ENCODE measurements at places on chromosomes 7 and 10.

- DNase-seq, result no peak
Observed at GRCh38 chr7:69062020-69062765, 536.1 kb upstream of the AUTS2 start.

DNA sequence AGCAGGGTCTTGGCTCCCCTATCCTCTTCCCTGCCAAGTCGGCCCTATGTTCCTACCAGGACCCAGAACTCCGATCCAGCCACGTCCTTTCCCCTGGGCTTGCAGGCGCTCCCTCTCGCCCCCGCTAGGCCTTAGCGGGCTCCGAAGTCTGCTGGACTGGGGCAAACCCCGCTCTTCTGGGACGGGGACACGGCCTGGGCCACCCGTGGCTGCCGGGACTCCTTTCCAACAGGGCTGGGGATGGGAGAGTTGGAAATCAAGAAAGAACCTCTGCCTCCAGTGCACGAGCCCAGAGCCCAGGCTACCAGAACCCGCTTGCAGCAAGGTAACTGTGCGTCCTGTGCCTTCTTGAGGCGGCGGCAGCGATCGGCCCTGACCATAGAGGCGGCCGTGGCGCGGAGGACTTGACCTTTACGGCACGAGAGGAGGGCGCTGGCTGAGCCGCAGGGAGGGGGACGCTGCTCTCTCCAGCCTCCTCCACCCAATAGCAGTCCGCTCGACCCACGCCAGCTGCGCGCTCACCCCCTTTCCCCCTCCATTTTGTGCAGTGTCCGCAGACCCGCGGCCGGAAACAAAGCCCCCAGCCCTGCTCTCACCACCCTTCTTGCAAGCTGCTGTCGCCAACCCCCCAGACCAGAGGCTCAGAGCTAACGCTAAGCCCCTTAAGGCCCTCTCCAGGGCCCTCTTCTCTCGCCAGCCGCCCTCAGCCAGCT, 7.0 kb upstream of the HOXA11 start:
- no peak for DNase-seq

DNA sequence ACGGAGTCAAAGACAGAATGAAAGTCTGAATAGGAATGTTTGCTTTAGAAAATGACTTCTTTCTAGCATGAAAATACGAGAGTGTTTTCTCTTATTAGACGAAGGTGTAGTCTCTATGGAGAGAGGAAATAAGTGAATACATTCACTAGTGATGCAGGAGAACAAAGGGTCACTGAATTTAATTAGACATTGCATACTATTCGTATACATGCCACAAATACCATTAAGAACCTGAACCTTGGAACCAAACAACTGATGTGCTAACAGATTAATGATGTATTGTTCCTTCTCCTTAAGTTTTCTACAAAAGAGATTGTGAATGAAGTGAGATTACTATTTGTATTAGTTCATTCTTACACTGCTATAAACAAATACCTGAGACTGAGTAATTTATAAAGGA, 10.3 kb downstream of the THAP5 start:
- no peak for DNase-seq

DNA sequence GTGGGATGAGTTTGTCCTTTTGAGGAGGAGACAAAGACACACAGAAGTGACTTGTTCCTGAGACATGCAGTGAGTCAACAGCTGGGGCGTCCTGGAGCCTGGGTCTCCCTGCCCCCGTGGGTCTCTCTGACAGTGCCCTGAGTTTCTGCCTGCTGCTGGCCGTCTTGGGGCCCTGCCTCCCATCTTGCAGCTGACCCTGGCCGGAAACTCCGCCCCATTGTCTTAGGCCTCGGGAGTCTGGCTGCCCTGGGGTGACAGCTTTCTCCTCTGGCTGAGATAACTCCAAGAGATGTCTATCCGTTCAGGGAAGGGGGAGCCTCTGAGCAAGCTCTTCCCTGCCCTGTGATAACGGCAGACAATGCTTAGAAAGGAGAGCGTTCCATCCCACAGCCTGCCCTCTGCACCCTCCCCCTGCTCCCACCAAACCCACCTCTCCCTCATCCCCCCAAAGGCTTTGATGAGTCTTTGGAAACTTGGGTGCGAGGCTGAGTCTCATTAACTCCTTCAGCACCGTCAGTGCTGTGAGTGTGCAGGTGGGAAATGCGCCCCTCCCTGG, 69.5 kb upstream of the PODXL start:
- no peak for DNase-seq

DNA sequence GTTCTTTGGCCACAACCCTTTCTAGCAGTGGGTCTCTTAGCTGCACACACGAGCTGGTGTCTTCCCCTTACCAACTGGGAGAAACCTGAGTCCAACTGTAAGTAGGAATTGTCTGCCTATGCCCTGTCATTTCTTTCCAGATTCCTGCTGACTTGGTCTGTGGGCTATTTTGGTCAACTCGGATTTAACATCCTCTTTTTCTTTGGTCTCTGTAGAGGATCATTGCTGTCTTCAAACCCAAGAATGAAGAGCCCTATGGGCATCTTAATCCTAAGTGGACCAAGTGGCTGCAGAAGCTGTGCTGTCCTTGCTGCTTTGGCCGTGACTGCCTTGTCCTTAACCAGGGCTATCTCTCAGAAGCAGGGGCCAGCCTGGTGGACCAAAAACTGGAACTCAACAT, 10.3 kb downstream of the PI4K2A start:
- no peak for DNase-seq

DNA sequence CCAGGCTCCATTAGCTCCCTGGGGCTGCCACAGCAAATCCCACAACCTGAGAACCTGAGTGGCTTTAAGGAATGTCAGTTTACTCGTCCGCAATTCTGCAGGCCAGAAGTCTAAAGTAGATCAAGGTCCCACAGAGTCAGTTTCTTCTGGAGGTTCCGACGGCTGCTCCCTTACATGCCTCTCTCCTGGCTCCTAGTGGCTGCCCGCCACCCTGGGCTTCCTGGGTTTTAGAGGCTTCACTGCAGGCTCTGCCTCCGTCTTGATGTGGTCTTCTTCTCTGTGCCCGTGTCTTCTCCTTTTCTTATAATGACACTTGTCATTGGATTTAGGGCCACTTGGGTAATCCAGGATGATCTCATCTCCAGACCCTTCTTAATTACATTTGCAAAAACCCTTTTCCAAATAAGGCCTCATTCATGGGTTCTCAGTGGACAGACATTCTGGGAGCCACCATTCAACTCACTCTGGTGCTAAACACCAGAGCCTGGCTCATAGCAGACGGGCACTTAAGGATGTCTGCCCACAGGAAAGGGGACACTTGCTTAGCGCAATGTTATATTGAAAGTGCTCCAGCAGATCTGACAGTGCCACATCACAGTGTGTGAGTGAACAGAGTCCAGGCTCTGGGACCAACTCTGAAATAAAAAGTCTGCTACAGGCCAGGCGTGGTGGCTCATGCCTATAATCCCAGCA, 77.6 kb downstream of the VWC2 start:
- DNase-seq, result no peak

- DNase-seq, result peak; percentile 37
Observed at GRCh38 chr7:114026486-114027089, 107.8 kb upstream of the PPP1R3A start.

DNA sequence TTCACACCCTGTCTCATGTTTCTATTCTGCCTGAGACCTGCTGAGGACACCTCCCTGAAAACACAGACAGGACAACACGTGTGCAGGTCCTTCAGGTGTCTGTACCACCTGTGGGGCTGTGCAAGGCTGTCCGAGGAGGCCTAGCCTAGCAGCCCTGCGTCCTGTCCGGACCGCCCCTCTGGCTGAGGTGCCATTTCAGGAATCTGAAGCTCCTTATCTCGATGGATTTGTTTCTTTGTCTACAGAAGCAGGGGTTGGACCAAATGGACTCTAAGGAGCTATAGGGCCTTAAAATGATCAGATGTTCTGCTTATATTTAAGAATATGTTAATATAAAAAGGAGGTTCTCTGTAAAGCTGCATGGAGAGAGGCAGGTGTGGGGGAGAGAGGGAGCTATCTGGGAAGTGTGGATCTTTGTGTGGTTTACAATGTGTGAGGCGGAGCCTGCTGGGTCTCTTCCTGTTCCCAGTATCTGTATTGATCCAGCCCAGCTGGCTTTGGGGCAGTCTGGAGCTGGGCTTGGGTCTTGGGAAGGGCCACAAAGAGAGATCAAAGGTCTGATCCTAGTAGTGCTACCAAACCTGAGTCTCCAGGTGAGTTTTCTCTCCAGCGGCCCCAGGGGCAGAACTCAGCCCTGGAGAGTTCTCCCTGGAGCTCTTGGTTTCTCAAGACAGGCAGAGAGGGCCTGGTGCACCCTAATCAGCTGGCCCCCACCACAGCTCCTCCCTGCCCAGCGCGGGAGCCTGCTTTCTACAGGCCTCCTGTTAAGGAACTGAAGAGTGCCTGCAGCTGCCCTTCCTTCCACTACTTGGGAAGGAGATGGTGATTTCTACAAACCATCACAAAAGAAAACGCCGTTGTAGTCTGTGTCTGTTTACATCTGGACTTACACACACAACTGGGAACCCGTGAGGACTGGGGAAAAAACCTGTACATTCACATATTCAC, 3.4 kb upstream of the MNX1 start:
- no peak for DNase-seq

DNA sequence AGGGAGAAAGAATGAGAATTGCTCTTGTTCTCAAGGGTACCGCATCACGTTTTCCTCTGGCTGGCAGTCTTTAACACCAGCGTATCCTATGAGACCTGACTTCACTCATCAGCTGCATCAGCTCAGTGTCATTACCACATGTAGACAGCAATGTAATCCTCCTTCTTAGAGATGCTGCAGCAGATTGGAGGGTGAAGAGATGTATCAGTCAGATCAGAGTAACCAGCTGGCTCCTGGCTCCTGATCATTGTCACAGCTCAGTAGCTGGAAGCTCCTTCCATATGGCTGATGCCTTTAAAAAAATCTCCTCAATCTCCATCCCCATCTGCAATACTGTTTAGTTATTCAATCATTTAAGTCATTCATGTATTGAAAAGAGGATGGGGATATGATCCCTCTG, 39.7 kb upstream of the EPHB6 start:
- DNase-seq, result no peak

GRCh38 chr7:137915266-137915665, 68.5 kb upstream of the DGKI start:
- DNase-seq, result no peak

GRCh38 chr10:129474642-129475041, 7.6 kb downstream of the MGMT start:
- DNase-seq, result no peak

DNA sequence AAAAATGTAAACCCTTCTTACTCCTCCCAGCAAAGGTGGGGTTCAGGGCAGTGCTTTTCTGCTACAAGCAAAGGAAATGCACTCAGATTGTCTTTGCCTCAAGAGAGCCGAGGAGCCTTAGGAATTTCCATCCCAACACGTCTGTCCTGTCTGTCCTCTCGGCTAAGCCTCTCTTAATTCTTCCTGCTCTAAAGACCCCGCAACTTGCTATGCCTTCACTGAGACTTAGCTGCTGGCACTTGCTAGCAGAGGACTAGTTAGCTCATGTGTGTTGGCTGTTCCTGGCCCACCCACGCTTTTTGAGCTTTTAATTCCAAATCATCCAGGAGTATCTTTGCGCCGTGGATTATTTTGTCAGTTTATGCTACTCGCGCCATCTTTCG, 481 bp upstream of the NPM3 start:
- DNase-seq, result no peak

DNA sequence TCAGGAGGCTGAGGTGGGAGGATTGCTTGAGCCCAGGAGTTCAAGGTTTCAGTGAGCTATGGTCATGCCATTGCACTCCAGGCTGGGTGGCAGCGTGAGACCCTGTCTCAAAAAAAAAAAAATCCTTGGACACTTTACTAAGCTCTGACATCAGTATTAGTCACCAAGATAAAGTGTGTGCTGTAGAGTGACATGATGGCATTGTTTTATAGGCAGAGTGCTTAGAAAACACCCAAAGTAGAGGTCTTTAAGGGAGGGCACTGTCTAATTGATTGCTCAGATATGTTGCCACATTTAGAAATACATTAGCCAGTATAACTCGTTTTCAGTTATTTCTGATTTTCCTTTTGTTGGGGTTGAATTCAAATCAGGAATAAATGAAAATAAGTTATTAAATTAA, 235.9 kb downstream of the REEP3 start:
- DNase-seq, result no peak

DNA sequence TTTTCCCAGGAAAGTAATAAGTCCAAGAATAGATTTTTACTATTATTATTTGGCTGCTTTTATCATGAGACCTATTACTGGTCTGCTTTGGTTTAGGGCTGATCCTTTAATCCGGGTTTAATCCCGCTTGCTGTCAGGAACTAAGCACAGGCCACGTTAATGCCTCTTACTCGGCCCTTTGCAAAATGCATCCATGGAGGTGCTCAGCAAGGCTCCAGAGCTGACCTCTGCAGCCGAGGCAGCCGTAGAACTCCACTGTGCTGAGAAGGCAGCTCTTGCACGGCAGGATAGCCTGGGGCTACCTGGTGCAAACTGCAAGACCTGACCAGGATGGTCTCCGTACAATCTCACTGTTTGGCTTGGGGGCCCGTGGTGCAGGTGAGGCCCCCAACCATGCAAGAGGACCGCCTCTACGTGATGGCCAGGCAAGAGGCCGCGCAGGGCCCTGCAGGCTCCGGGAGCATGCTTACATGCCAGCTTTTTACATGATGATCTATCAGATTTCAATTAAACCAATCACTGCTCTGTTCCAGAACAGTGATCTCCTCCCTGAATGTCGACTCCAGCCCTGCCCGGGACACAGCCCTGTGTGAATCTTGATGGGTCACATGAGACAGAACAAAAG, 10.4 kb upstream of the CALML3 start:
- no peak for DNase-seq

- DNase-seq, result no peak
Observed at GRCh38 chr7:35241884-35242283, 12.0 kb downstream of the TBX20 start.

DNA sequence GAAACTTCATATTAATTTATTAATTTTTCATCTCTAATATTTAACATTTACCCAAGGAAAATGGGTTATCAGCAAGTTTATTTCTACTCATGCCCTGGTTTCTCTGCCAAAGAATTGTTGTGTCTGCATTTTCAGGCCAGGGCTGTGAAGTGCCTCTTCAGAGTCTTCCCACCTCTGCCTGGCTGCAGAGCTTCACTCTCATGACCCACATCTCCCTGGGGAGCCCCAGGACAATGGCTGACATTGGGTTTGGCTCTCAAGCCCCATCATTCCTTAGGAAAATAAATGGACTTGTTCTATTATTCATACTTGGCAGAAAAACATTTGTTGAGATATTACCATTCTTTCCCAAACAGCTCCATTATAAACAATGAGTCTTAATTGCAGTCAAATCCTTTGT, 30.3 kb downstream of the CACNA2D1 start:
- DNase-seq, result no peak
